ENCODE measurements at places on chromosomes 3 and 15.

DNA sequence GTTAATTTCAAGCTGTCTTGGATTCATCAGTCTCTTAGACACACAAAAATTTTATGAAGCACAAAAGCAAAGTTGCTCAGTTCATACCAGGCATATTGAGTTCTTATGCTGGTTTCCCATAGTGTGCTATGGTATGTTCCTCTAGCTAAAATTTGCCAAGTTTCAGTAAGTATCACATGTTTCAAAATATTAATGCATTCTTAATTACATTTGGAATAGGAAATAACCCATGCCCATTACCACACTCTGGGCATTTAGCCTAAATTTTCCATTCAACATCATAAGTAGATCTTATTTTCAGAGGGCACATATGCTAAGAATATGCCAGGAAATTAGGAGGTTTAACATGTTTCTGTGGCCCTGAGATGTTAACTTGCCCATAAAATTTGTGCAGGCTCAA is 289.9 kb downstream of the SHOX2 start:
- no peak for DNase-seq

DNA sequence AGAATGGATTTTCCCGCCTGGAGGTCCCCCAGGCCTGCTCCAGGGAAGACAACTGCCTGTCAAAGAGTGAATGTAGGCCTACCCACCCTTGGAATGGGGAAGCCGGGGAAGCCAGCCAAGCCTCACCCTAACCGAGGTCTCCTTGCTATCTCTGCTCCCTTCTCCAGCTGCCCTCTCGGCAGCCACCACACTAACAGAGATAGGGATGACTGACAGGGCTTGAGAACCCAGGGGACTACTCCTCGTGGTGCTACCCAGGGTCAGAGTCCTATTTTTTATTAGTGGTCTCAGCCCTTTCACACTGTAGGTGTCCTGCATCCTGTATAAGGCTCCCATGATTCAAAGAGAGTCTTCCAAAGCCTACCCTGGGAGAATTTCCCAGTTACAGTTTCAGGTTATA is 160.6 kb upstream of the CHRM5 start:
- no peak for DNase-seq

DNA sequence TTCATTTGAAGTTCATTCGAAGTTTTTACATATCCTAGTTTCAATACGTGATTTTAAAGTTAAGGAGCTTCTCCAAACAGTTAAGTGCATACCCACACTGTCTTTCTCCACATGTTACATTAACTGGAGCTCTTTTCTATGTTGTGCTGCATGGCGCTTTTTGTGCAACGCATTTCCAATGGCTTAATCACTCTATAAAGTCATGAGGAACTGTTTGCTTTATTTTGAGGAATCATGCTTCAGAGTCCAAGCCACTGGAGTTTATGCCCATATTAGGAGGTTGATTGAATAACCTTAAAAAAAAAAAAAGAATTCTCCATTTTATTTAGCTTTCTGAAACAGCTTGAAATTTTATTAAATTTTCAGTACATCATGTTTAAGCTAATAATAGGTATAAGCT is 109.4 kb upstream of the MBNL1 start:
- no peak for DNase-seq

DNA sequence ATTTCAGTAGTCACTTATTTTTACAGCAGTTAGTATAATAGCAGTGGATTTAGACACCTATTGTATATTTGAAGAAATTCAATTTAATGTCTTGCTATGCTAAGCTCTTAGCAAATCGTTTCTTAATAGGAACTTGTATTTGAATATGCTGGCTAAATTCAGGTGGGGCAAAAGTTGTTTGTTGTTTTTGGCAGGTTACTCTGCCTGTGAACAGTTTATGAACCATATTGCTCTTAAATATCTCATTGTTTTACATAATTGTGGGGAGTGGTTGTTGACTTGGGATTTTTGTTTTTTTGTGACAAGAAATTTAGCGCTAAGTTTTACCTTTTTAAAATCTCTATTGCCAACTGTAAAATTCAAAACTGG is 43.4 kb downstream of the NR2C2 start:
- no peak for DNase-seq

DNA sequence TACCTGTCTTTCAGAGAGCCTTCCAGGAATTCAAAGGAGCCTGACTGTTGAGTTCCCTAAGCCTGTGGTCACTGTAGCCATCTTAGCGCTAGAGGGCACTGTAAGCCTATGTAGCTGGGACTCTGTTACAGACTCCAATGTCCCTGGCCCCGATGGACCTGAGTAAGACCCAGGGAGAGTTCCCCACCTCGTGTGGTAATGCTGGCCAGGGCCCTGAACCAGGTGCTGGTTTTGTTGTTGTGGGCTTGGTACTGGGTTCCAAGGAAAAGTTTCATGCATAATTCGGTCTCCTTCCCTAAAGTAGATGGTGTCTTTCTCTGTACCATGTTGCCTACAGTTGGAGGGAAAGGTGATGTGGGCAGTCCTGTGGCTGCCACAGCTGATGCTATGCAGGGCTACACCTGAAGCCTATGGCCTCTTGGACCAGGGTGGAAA is 32.4 kb downstream of the CDAN1 start:
- DNase-seq: no peak

GRCh38 chr3:122590610-122591009 is 13.2 kb downstream of the PARP15 start:
- DNase-seq: no peak

- no peak for DNase-seq
Observed at GRCh38 chr3:129597087-129597999, 9.1 kb downstream of the PLXND1 start.

- DNase-seq: no peak
Observed at GRCh38 chr3:105518203-105518602, 151.5 kb downstream of the ALCAM start.

DNA sequence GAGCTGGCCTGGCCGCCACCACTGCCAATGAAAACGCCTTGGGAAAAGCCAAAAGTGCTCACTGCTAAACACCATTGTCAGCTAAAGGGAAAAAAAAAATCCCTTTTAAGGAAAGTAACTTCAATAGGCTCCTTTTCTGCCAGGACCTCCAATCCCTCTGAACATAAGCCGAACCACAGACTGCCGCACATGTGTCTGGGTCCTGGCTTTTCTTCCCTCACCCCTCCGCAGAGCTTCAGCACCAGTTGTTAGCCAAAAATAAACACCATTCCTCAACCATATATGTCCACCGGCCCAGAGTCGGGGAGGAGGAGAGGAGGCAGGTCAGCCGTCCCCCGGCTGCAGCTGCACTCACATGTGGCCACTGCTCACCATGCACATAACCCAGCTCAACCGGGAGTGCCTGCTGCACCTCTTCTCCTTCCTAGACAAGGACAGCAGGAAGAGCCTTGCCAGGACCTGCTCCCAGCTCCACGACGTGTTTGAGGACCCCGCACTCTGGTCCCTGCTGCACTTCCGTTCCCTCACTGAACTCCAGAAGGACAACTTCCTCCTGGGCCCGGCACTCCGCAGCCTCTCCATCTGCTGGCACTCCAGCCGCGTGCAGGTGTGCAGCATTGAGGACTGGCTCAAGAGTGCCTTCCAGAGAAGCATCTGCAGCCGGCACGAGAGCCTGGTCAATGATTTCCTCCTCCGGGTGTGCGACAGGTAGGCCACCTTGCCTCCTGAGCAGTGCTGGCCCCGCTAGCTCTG is at the start of gene FBXL22:
Gene FBXL22 (plus strand): TSS at position 350 of the 753 bp plus-strand sequence. CDS start 6 bp downstream, at position 356.
- DNase-seq: no peak

- no peak for DNase-seq
Observed at GRCh38 chr3:111035902-111036301, 35.7 kb upstream of the NECTIN3 start.

DNA sequence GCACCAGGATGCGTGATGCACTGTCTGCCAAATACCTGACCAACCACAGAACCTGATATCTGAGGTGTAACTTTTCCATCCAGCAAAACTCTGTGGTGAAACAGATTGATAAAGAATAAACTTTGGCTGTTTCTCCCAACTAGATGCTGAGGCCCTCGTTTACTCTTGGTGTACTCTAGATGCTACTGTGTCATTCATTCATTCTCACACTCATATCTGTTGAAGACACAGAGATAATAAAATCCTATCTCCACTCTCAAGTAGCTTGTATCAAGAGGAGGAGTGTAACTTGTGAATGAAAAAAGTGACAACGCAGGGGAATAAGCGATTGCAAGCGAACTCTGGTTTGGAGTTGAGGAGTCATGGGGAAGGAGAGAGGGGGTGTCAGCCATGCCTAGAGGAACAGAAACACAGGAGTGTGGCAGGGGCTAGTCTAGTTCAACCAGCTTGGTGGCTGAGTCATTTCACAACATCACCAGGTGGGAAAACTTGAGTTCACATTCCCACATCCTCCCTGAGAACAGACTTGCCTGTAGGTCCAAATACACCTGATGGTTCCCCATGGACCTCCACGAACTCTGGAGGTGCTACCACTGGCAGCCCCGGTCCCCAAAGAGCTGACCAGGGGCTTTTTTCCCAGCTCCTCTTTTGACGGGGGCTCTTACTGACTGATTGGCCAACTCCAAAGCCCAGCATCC is 73.3 kb upstream of the SNRK start:
- DNase-seq: no peak

- DNase-seq: no peak
Observed at GRCh38 chr15:38516626-38517025, 48.0 kb downstream of the RASGRP1 start.

GRCh38 chr15:50753463-50753862 is 12.0 kb downstream of the SPPL2A start:
- DNase-seq: no peak

GRCh38 chr15:75565062-75565970 is 13.8 kb downstream of the PTPN9 start:
- no peak for DNase-seq

DNA sequence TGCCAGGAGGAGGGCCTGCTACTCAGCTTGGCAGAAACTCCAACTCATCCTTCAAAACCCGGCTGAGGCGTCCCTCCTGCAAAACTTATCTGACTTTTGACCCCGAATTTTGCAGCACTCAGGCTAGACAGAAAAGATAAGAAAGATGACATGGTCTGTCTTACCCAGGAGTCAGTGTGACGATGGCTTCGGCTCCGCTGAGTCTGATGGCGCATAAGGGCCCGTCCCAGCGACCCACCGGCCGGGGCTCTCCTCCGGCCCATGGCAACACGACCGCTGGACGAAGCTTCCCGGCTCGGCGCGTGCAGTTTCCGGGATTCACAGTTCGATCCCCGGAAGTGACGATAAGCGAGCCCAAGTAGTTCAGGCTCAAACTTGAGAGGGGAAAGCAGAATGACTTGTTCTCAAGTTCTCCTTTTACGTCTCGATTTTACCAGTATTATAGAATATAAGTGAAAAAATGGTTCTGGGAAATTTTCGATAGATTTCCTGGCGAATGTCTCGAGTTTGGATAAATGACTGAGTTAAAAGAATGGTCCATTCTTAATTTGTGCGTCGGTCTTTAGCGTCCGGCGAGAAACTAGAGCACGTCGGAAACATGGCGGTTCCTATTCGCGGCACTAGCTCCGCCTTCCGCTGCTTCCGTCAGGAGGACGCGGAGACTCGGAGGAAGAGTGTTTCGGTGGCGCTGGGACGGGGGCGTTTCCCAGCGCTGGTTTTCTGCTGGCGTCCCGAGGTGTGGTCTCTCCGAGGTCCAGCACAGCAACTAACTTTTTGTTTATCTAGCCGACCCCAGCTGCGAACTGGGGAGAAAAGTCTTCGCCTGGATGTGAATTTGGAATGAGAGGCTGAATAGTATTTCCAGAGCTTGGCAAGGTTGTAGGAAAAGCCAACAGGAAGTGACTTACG is at the start of gene LSG1:
Gene LSG1 (minus strand): TSS at position 292 of the 909 bp plus-strand sequence. CDS start 29 bp downstream, at position 263.
- peak; percentile 72 for DNase-seq

GRCh38 chr3:185823078-185824044 is 1.5 kb downstream of the IGF2BP2 start:
- DNase-seq: no peak

DNA sequence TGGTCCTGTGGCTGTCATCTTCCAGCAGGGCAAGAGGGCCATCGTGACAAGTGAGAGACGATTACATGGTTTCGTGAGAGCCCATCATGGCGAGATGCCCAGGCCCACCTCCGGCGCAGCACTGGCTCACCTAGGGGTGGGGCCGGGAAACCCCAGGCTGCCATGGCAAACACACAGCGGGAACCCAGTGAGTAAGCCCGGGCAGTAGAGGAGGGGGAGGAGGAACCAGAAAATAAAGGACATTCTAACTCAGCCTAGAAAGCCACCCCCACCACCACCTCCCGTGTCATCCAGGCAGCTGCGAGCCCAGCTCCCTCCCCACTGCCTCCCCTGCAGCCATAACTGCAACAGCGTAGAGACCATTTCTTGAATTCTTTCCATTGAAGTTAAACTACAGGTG is 52.3 kb downstream of the PCSK6 start:
- no peak for DNase-seq

DNA sequence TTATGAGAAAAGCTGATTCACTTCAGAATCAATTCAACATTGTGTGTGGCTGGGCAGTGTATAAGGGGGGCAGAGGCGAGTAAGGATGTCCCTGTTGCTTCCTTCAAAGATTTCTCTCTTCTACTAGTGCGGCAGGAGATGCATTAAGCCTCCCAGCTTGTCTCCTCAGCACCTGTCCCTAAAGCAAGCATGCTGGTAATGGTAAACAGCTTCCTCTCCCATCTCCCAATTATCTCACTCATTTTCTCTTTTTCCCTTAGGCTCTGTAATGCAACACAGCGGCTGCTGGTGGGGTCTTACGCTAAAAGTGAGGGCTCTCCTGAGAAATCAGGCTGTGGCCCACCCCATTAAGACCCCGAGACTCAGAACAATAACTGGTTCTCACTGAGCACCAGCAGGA is 306.4 kb upstream of the ROPN1 start:
- no peak for DNase-seq

DNA sequence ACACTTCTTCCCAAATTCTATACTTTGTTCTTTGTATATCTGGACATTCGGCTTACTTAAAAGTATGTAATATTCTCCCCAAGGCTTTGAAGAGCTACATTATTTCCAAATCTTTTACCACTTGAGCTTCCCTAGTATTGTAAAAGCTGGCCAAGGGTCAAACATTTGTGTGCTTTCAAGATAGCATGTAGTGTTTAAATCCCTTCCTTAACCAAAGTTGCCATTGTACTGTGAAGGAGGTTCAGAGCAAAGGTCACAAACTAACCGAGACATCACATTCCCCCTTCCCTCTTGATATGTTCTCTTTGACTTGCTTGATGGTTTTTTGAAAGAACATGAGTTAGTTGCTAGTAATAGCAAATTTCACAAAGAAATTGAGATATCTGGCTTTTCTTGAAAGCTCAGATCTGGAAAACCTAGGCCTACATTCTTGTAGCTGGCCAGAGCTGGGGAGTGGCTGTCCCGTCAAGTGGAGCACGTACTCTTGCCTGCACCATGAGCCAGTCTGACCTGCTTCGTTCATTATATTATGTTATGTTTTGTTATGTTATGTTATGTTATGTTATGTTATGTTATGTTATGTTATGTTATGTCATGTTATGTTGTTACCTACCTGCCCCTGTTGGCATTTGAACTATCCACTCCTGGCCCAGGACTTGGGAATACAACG is 60.2 kb downstream of the FILIP1L start:
- no peak for DNase-seq

- DNase-seq: no peak
Observed at GRCh38 chr3:188791311-188791710, 380.5 kb upstream of the TPRG1 start.

GRCh38 chr15:95152741-95153140 is 921.4 kb downstream of the MCTP2 start:
- no peak for DNase-seq

All from stimulated activated CD8-positive, alpha-beta memory T cell treated with anti-CD3 and anti-CD28 coated beads, Interleukin-7, amount 100 ng/mL, for 48 hours (primary cell).